ENCODE measurements at places on chromosomes 16 and 17. TPM values are rescaled to one million over a fixed set of nuclear protein-coding genes. Genes with fewer than 3 reads are reported as not detected.

The RHBDL1 gene
- 0.59 TPM for total RNA-seq

DNA sequence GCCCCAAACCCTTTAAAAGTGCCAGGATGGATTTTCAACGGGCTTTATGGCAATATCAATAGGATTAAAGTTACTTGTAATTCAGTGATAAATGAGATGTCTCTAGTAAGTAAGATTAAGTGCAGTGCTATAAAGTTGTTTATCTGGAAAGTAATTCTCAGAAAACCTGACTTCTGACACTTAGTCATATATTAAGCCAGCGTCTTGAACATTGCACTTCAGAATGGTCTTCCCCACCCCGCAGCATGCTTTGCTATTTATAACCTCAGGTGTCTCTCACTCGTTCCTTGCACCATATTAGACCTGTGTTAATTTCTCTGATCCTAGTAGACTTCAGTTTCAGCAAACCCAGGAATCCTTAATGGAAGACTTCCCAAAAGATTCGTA, 2.1 kb upstream of the MAF start:
- peaks cover 32% of the 10 kb centered on the region for H3K4me1 ChIP-seq
- H3K36me3 ChIP-seq = peaks cover 15% of the 10 kb centered on the region
- peak overlapping the region; percentile 84 for H3K4me3 ChIP-seq
- peak overlapping the region; percentile 51 for H3K27ac ChIP-seq
- peaks cover 24% of the 10 kb centered on the region for H3K27me3 ChIP-seq

DNA sequence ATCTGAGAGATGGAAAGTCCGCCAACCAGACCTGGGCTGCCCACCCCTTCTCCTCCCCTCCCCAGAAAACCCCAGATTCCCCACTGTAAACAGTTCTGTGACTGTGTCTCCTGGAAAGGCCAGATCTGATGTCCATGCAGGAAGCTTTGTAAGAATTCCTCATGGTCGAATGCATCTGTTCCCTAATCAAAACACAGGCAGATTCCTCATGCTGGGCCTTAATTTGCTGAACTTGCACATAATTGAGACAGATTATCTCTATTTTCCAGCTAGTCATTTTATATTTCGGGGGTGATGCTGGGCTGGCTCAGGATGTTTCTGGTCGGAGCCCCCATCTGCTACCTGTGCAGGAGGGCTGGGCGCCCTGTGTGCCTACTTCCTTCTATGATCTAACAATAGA, 233.6 kb upstream of the ASIC2 start:
- no peaks in the 10 kb centered on the region for H3K36me3 ChIP-seq
- no peaks in the 10 kb centered on the region for H3K4me1 ChIP-seq
- DNase-seq = no peak
- H3K27me3 ChIP-seq = no peaks in the 10 kb centered on the region

DNA sequence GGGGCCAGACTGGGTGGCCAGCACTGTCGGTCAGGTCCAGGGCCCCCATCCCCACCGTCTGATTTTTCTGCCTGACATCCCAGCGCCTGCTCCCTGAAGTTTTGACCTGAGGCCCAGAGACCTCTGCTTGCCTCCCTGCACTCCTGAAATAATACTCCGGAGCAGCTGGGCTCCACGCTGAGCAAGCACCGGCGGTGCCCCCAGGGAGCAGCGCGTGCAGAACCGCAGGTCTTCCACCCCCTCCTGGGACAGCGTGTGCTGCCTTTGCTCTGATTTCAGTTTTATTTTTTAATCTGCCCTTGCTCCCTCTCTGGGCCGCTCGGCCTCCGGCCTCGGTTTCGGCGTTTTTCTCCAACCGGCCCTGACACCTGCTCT, 132.4 kb upstream of the GSE1 start:
- no peaks in the 10 kb centered on the region for H3K27me3 ChIP-seq
- H3K4me1 ChIP-seq = no peaks in the 10 kb centered on the region
- DNase-seq = no peak
- no peak overlapping the region for H3K27ac ChIP-seq

The NPIPB13 gene
- total RNA-seq = 10.5 TPM

The CDH3 gene
- 9.1 TPM for total RNA-seq

- H3K4me1 ChIP-seq = peaks cover 16% of the 10 kb centered on the region
- H3K4me3 ChIP-seq = peak overlapping the region; percentile 30
- H3K36me3 ChIP-seq = no peaks in the 10 kb centered on the region
- H3K27me3 ChIP-seq = no peaks in the 10 kb centered on the region
- DNase-seq = peak; percentile 38
Measured at GRCh38 chr17:27846042-27846655, 45.8 kb upstream of the NOS2 start.

DNA sequence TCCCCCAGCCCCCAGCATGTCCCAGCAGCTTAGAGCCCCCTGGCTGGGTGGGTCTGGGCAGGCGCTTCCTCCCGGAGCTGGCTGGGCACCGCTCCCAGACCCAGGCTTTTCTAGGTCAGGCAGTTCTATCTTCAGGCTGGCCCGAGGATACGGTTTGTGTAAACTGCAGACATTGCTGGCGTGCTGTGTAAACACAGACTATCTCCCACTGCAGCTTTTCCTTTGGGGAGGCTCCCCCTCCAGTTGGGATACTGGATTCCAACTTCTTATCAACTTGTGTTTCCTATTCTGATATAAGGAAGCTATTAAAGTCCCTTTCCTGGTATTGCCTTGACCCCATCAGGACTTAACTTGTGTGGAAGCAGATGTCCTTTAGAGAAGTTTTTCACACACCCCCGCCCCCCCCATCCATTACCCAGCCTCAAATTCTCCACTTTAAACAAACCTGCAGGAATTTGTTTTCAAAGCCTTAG, 18.3 kb upstream of the GNA13 start:
- H3K27ac ChIP-seq = no peak overlapping the region
- no peaks in the 10 kb centered on the region for H3K27me3 ChIP-seq
- no peak overlapping the region for H3K4me3 ChIP-seq
- no peak for DNase-seq
- H3K36me3 ChIP-seq = no peaks in the 10 kb centered on the region

DNA sequence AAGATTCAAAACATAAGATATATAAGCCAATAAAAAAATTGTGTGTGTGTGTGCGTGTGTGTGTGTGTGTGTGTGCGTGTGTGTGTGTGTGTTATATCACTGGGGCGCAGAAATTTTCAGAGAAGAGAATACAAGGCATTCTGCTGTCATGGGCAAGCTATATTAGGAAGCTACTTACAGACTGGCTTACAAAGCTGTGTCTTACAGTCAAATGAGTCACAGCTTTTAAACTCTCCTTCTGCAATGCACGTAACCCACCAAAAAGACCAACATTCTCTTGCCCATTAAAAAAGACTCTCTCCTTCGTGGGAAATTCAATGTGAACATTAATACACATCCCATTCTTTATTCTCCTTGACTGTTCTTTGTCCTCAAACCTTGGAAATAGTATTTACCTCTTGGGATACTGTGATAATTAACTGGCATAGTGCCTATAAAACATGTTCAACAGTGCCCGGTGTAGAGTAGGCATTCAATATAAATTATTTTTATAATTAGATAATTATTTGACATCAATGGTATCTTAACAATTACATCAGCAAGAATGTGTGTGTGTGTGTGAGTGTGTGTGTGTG, 860.4 kb upstream of the SOX9 start:
- no peaks in the 10 kb centered on the region for H3K36me3 ChIP-seq
- no peaks in the 10 kb centered on the region for H3K4me1 ChIP-seq
- H3K4me3 ChIP-seq = no peak overlapping the region
- H3K27ac ChIP-seq = no peak overlapping the region
- H3K27me3 ChIP-seq = no peaks in the 10 kb centered on the region

The TPSB2 gene
- total RNA-seq = not detected

The EPN2 gene
- 8.2 TPM for total RNA-seq

- DNase-seq = no peak
- H3K4me3 ChIP-seq = no peak overlapping the region
- no peaks in the 10 kb centered on the region for H3K4me1 ChIP-seq
- no peaks in the 10 kb centered on the region for H3K27me3 ChIP-seq
Measured at GRCh38 chr17:5055543-5055942, 20.3 kb upstream of the SLC52A1 start.

The TTYH2 gene
- total RNA-seq = 2.7 TPM

DNA sequence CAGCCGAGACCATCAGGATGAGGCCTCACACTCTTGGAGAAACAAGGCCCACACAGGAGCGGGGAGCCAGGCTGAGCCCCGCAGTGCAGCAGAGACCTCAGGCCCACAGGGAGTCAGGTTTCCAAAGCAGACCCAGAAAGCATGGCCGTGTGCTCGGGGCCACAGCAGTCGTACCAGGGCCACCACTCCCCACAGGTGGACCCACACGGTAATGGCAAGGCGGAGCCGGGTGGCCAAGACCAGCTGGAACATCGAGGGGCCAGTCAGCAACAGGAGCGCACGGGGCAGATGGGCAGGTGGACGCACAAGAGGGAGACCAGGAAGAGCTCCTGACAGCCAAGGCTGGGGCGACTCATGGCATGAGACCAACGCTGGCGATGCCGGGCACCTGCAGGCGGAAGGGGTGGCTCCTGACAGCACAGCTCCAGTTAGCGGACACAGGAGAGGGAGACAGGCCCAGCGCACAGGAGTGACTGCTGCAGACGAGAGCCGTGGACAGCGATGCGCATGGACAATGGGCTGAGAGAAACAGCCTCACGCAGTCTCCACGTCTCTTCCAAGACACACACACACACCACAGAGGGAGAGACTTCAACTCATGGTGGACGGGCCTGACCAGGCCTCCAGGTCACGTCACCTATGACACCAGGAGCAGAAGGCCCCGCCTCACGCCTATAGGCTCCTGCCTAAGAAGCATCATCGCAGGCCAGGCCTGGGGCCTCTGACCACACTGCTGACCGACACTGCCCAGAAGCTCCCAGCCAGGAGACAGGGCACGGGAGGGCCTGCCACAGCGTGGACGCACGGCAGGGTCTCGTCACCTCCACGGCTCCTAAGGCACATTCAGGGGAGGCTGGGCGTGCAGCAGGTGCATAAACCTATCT, 58.6 kb downstream of the ZNF778 start:
- no peaks in the 10 kb centered on the region for H3K4me1 ChIP-seq
- DNase-seq = no peak
- no peak overlapping the region for H3K27ac ChIP-seq
- peaks cover 42% of the 10 kb centered on the region for H3K36me3 ChIP-seq
- no peaks in the 10 kb centered on the region for H3K27me3 ChIP-seq
